ENCODE measurements at places on chromosomes 4 and X.

DNA sequence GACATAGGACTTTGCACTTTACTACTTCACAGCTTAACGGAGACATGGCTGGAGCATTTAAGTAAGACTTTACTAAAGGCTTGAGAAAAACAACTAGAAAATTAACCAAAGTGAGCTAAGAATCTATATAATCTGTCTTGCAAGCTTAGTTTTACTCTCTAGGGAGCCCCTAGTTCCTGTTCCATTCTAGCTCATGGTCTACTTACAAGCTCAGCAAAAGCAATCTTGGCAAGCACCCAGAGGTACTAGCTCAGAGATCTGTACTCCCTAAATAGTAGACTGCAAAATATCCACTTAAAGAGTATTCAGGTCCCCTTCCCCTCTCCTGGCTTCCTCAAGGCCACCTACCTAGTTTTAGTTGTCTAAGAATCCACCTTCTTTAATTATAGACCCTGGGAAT, 469.0 kb downstream of the IDS start:
- no peak for DNase-seq

- DNase-seq: no peak
Observed at GRCh38 chrX:54415534-54416350, 24.5 kb upstream of the TSR2 start.

DNA sequence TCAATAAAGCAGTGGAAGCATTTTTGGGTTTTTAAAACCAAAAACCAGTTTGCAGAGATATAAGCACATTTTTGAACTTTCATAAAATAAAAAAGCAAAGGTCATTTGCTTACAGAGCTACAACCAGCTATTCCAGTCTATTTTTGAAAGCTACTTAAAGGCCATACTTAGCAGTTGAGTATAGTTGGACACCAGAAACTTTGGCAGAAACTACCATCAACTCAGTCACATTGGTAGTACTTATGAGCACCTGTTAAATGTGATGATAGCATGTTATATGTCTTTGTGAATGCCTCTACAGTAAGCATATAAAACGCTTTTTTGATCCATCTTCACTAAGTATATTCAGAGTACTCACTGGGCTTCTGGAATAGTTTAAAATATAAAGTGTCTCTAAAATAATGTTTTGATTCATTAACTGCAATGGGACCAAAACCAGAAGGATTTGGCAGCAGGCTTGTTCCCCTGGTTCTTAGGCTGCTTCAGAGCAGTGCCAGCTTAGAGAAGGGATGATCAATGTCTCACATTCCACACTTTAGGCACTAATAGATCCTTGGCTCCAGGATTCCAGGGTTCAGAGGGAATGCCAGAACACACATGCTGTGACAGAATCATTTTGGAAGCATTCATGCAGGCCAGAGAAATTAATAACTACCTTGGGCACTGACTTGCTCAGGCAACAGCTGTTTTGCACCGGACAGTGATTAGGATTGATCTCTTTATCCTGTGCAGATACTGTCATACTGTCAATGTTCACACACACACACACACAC, 103.9 kb downstream of the IQCM start:
- DNase-seq: no peak

GRCh38 chrX:87392369-87392768, 125.2 kb upstream of the KLHL4 start:
- DNase-seq: no peak

DNA sequence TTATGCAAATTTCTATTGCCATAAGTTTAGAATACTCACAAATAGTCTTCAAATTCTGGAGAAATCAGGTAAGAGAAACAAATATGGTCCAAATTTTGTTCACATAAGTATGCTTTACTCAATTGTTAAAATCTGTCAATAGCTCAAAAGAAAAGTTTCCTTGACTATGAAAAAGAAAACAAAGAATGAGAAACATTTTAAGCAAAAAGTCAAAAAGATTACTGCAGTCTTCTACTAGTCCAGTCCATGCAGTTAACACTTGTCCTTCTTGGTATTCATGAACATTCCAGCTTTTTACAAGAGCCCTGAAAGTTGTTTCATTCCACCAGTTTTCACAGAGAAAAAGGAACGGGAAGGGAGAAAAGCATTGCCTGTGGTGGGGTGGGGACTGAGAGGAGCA, 54.7 kb upstream of the ZXDA start:
- DNase-seq: no peak

- DNase-seq: no peak
Observed at GRCh38 chr4:145583191-145584055, 35.8 kb upstream of the MMAA start.

DNA sequence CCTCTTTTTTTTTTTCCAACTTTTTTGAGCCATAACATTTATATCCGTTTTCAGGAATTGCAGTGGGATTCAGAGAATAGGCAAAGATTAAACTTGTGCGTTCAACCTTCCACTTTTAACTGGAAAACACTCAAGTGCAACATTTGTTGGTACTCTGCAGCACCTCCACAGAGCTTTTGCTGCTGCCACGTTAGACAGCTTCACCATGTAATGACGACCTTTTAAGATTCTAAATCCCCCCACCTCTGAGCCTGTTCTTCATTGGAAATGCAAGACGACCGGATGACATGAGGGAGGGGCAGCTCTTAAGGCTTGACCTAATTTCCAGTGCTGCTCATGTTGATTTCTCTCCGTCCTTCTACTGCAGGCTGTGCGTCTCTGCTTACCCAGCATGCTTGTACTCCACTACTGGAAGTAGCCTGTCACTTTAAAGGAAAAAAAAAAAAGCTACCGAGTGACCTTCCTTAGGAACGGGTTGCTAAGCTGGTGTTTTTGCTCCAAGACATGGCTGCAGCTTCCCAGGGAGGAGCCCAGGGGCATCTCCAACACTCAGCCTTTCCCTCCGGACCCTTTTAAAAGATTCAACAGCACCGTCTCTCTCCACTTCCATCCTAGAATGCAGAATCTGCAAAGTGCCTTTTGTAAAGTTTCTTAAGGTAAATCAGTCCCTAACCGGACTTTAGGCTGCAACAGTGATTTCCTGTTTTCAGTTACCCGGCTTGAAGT, at the start of gene CC2D2A:
Gene CC2D2A, plus strand, starts transcription at position 481 of the 726 bp plus-strand sequence. CDS start 6,051 bp downstream, outside the sequence.
- no peak for DNase-seq

DNA sequence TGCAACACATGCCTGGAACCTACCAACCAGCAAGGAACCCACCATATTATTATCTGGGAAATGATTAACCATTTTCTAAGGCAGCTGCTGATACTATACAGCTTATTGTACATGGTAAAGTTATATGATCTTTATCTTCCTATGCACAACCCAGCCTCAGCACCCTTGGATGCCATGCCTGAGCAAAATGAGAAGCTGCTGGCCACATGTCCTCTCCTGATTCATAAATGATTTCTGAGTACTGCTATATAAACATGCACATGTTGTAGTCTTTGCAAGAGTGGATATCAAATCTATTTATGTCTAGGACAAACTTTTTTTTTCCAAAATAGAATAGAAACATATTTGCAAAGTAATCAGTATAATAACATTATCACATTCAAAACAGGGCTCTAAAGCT, 1043.6 kb downstream of the CCSER1 start:
- DNase-seq: no peak

- no peak for DNase-seq
Observed at GRCh38 chrX:108159028-108159670, 67.6 kb downstream of the ATG4A start.

GRCh38 chrX:121301356-121301755, 253.9 kb downstream of the GLUD2 start:
- no peak for DNase-seq

GRCh38 chr4:2870082-2870481, 26.4 kb downstream of the ADD1 start:
- no peak for DNase-seq

DNA sequence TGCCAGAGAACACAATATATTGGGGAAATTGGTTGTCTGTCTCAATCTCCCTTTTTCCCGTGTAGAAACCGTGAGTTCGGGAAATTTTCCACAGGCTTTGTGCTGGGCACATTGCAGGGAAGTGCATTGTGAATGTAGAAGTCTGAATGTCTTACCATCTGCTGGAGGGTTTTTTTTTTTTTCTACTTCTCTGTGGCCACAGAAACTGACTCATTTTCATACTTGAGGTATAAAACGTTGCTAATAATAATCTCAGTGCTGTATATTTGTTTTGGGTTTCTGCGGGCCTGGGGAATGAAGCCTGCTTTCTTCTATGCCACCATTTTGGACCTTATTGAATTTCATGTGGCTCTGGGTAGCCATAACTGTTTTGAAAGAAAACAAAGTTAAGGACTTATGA, 1001.2 kb downstream of the STIM2 start:
- no peak for DNase-seq

- no peak for DNase-seq
Observed at GRCh38 chr4:138868562-138868961, 147.0 kb upstream of the NOCT start.

GRCh38 chr4:1307951-1308735, 18.5 kb downstream of the MAEA start:
- DNase-seq: no peak

DNA sequence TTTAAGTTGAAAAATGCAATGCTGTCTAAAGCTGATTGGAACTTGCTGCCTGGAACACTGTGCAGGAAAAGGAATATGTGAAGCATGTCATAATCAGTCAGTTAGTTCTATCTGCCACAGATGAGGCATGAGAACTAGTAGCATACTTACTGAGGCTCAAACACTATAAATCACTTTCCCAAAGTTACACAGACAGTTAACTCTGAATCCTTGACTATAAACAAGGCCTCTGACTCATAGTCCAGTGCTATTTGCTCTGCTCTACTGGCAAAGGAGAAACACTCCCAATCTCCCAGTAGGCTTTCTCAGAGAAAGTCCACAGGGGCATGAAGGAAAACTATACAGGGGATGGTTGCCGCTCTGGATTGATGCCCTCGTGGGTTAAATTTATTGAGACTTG, 2078.4 kb upstream of the TENM3 start:
- no peak for DNase-seq

DNA sequence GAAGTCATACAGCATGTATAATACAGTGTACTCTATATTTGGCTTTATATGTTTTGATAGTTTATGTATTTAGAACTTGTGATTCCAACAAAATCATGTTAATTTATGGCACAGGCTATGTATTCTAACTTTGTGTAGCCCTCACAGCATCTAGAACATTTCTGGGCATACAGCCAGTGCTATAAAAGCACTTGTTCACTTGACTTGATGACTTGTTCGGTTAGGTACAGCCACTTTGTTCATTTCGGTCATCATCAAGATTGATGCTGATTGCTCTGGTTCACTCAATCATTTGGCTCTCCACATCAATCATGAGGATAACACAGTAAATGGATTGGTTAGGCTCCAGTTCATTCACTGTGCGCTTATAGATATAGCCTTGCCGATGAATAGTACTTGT, 97.6 kb upstream of the IRS4 start:
- no peak for DNase-seq

DNA sequence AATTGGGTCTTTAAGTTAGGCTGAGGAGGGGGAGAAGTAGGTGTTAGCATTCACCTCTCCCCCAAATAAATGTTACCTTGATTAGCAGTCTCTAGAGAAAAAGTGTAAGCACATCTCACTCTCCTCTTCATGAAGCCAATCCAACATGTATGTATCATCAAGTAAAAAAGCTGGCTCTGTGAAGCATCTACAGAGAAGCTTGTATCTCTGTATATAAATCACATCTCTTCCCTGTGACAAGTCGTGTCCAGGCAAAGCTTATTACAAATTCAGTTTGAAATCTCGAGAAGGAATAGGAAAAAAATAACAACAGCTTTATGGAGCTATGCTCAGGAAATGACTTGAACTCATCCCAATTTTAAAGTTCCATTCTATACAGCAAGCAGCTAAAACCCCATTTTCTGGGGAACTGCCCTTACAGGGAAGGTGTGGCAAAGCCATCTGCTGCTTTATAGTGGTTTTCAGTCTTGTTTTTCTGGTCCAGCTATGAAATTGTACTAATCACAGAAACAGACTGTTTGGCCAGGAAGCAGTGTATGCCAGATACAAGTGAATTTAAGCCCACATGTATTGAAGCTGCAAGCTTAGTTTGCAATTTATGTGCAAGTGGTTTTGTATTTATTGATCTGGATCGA, 313.3 kb upstream of the NOCT start:
- no peak for DNase-seq

DNA sequence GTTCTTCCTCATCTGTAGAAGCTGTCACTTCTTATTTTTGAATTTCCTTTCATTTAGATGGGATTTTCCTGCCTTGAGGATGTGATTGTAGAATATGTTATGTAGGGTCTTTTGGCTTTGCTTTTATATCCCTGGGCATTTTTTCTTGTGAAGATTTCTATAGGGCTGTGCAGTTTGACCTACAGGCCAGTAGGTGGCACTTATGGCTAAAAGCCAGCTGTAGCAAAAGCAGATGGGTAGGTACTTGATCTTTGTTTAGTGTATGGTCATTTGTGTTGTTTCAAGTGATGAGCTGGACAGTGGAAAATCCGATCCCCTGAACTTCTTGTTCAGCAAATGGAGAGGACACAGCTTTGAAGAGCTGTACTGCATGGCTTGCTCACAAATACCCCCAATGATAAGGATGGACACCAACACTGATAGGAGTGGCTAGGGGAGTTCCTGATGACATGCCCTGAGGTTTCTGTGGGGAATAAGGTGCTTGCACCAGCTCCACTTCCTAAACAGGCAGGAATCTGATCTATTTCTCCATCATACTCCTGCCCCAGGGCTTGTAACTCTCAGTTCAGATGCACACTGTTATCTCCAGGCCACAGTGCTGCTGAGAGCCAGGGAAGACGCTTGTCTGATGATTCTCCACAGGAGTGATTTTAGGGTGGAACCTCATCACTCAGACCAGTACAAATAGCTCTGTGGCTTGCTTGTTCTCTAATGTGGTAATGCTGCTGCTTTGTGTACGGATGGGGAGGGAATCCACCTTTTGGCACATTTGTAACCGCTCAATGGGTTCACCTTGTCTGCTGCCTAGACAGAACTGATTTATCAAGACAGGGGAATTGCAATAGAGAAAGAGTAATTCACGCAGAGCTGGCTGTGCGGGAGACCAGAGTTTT, 417.1 kb upstream of the MAGEB16 start:
- DNase-seq: peak; percentile 7

- no peak for DNase-seq
Observed at GRCh38 chr4:85600501-85600900, 125.6 kb downstream of the ARHGAP24 start.

- DNase-seq: no peak
Observed at GRCh38 chr4:8157496-8157895, 1.1 kb downstream of the ABLIM2 start.

DNA sequence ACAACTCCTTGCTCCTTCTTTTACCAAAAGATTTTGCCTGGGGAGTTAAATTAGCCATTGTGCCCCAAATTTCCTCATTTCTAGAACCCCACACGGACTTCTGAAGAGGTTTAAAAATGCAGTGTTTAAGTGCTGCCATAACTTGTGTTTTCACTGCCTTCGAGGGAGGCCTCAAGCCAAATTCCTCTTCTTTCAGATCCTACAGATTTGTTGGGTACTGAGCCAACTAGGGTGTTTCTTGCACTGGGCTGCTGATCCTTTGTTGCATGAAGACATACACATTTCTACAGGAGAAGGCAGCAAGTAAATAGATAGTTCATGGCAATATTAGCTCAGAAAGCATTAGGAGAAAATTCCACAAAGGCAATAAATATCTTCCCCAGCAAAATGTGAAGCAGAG, 43.8 kb downstream of the GLRA2 start:
- DNase-seq: no peak
